Thymus (tissue), 14 donors: ENCODE measurements at places on chromosomes 4 and X.

DNA sequence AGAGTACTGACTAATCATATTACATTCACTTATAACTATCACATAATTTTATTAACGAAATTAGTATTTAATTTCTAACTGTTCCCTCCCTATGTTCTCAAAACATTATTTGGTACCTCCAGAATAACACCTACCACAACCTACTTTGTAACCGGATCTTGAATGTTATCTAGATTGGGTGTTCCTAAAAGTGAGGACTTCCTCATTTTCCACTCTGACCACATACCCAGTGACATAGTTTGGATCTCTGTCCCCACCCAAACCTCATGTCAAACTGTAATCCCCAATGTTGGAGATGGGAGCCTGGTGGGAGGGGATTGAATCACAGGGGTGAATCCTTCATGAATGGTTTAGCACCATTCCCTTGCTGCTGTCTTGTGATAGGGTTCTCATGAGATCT, 21.8 kb downstream of the NR3C2 start:
- no peak for DNase-seq

GRCh38 chrX:111892375-111892774, 16.4 kb downstream of the TRPC5OS start:
- DNase-seq = no peak

DNA sequence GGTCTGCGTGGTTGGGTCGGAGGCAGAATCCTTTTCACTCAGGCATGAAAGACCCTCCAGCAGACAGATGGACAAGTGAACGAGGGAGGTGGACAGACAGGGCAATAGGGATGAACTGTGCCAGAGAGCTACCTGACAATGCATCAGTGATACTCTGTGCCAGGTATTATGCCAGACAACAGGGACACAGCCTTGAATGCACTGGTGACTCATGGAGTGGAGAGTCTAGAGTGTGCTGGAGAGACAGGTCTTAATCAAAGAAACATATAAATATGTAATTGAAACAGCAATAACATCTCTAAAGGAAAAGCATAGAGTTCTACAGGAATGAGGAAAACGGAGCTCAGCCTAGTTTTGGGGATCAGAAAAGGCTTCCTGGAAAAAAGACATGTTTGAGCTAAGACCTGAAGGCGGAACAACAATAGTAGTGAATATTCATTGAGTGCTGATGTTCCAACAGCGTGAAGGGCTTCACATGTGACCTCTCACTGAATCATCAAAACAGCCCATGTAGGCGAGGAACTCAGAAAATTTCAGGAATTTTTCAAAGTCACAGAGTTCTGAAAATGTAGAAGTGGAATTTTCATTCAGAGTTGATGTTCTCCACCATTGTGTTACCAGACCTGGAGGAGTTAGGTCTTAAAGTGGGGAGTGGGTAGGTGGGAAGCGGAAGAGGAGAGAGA, 20.0 kb upstream of the FGFBP2 start:
- no peak for DNase-seq

DNA sequence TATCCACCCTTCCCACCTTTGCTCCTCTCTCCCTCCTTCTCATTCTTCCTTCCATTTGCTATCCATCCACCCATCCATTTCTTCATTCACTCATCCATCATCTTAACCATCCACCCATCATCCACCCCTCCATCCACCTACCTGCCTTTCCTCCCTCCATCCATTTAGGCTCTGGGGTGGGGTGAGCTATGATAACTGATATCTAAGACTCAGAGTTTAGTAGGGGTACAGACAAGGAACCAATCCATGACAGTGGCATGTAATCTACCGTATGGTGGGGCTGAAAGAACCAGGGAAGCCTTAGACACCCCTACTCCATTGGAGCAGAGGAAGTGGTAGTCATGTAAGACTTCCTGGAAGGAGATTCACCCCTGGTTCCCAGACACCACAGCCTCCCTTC, 23.2 kb downstream of the PSAPL1 start:
- DNase-seq = no peak

- no peak for DNase-seq
Observed at GRCh38 chrX:10922159-10922558, 189.0 kb upstream of the HCCS start.

- DNase-seq = no peak
Observed at GRCh38 chr4:37542706-37543105, 143.5 kb downstream of the RELL1 start.

DNA sequence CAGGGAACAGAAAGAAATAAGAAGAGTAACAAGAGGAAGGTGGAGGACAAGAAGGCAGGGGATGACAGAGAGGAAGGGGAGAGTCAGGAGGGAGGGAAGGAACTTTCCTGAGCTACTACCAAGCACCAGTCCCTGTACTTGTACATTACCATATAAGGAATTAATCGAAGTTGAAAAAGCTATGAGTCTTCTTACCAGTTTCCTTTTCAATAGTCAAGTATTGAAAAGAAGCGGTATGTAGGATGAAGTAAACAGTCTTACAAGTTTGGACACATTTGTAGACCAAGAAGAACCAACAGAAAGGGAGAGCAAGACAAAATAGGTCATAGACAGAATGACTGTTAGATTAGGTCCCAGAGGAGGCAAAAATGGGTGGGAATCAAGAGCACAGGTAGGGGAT, 629.7 kb upstream of the DIPK2B start:
- DNase-seq = no peak

DNA sequence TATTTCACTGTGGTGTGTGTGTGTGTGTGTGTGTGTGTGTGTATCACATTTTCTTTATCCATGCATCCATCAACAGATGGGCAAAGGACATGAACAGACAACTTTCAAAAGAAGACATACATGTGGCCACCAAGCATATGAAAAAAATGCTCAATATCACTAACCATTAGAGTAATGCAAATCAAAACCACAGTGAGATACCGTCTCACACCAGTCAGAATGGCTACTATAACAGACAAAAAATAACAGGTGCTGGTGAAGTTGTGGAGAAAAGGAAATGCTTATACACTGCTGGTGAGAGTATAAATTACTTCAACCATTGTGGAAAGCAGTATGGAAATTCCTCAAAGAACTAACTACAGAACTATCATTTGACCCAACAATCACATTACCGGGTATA, 83.4 kb downstream of the PALLD start:
- no peak for DNase-seq

- DNase-seq = no peak
Observed at GRCh38 chrX:17520016-17520615, 145.1 kb downstream of the NHS start.

GRCh38 chr4:122899682-122900081, 22.7 kb downstream of the NUDT6 start:
- no peak for DNase-seq

- no peak for DNase-seq
Observed at GRCh38 chr4:27087306-27088045, 226.8 kb downstream of the STIM2 start.

GRCh38 chrX:151225843-151226242, 49.5 kb downstream of the GPR50 start:
- no peak for DNase-seq

DNA sequence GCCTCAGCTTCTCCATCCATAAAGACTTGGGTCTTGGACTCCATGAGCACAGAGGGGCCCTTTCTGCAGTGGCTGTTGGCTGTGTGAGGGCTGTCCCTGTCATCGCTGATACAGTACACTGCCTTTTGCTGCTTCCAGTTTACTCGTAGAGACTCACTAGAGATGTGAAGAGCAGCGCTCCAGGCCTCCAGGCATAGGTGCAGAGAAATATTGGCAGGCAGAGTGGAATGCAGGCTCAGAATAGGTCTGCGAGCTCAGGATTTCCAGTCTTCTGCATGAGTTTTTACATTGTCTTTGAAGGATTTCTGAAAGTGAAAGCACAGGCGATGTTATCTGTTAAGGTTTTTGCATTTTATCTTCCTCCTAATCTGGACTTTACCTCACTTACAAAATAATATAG, 97.4 kb downstream of the AASDH start:
- peak; percentile 26 for DNase-seq

DNA sequence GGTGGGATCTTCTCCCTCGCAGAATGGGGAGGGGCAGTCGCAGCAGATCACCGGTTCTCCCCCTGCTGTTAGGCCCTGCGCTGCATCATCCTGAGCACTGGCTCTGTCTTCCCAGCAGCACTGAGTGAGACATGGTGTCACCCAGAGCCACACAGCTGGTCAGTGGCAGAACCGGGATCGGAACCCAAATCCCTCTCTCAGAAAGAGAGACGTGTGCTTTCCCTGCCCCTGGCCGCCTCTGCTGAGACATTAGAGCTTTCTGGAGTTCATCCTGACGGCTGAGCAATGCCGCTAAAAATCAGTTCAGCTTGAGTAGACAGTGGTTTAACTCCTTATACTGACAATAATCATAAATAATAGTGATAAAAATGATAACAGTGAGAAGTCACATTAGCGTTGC, 87.9 kb downstream of the EVC start:
- no peak for DNase-seq

DNA sequence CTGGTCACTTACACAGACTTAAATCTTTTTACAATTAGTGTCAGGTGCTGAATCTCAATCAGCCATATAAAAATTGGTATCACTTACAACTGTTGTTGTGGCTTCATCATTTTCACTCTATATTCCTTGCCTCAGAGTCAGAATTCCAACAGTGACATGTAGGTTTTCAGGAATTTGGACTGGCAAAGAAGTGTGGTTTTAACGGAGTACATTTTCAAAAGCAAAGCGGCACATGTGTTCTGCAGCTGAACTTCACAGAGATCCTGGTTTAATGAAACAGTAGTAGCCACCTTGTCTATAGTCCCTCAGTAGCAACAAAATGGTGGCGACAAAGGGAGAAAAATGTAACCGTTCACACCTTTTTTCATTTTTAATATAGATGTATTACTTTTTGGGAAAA, 486.6 kb downstream of the FAT4 start:
- DNase-seq = no peak

DNA sequence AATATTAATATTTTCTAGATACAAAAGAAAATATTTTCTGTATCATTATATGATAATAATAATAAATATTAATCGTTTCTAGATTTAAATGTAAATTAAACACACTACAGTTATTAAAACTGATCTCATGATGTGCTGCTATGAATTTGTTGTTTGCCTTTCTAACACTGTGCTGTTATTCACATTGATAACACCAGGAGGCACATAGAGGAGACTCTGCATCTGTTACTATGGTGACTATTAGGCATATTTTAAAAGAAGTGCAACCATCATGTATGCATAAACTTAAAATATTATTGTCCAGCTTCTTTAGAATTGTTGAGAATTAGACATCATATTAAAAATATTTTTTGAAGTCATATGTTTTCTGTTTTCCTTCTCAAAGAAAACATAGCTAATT, 11.8 kb upstream of the PDGFC start:
- DNase-seq = no peak

DNA sequence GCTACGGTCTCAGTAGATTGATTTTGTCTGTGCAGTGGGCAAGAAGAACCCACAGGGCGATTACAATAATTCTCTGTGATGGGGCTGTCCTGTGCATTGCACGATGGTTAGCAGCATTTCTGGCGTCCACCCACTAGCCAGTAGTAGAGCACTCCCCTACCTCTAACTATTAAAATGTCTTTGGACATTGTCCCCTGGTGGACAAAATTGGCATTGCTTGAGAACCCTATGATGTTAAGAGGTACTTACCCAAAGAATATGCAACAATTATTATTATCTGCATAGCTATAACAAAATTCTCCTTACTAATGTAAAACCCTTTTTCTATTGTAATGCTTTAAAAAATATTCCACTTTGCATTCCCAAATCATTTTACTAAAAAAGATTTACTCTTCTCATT, 109.5 kb upstream of the VCX3A start:
- no peak for DNase-seq

GRCh38 chr4:70747874-70748273, 26.1 kb downstream of the RUFY3 start:
- no peak for DNase-seq

GRCh38 chr4:87875191-87875590, 42.4 kb downstream of the MEPE start:
- DNase-seq = no peak

- no peak for DNase-seq
Observed at GRCh38 chr4:38056011-38056685, 96.0 kb downstream of the PTTG2 start.

DNA sequence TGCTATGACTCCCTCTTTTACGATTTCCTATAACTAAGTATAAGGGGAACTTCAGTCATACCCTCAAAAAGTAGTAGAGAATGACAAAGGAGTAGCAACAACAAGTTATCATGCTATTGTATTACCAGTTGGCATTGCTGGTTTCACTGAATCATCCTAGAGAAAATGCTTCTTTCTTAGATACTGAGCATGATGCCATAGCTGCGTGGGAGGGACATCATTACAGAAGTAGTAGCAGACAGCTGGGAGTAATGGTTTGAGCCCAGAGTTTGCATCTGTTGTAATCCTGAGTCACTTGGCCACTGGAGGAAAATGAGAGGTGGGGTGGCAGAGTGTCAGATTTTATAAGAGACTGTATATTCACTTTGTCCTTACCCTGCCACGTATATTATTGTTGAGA, 38.6 kb downstream of the MTMR1 start:
- no peak for DNase-seq

DNA sequence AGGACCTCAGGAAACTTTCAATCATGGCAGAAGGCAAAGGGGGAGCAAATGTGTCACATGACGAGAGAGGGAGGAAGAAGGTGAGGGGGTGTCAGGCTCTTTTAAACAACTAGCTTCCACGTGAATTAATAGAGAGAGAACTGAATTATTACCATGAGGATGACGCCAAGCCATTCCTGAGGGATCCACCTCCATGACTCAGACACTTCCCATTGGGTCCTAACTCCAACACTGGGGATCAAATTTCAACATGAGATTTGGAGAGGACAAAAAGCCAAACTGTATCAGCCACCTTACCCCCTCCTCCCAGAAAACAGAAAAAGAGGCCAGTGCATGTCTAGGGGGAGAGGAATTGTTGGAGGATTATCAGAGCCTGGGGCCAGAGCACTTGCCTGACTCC, 40.4 kb upstream of the LAS1L start:
- DNase-seq = no peak

- DNase-seq = no peak
Observed at GRCh38 chr4:38691251-38692008, 27.4 kb downstream of the KLF3 start.

DNA sequence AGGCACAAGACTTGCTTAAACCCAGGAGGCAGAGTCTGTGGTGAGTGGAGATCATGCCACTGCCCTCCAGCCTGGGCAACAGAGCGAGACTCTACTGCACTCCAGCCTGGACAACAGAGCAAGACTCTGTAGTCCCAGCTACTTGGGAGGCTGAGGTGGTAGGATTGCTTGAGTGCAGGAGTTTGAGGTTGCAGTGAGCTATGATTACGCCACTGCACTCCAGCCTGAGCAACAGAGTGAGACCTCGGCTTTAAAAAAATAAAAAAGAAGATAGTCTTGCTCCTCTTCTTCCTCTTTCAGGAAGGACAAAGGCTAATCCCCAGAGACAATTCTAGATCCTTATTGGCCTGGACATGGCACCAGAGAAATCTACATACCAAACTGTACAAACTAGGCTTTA, 5.7 kb upstream of the PPEF2 start:
- DNase-seq = no peak

DNA sequence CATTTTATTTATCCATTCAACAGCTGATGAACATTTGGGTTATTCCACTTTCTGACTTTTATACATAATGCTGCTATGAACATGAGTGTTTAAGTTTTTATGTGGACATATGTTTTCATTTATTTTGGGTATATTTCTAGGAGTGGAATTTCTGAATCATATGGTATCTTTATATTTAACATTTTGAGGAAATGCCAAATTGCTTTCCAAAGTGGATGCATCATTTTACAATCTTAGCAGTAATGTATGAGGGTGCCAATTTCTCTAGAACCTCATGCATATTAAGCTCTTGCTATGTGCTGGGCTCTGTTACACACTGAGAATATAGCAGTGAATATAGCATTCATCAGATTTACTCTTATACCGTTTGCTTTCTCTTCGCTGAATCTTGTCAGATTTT, 983.7 kb downstream of the STIM2 start:
- no peak for DNase-seq
